ENCODE measurements at places on chromosomes 12 and 14.

DNA sequence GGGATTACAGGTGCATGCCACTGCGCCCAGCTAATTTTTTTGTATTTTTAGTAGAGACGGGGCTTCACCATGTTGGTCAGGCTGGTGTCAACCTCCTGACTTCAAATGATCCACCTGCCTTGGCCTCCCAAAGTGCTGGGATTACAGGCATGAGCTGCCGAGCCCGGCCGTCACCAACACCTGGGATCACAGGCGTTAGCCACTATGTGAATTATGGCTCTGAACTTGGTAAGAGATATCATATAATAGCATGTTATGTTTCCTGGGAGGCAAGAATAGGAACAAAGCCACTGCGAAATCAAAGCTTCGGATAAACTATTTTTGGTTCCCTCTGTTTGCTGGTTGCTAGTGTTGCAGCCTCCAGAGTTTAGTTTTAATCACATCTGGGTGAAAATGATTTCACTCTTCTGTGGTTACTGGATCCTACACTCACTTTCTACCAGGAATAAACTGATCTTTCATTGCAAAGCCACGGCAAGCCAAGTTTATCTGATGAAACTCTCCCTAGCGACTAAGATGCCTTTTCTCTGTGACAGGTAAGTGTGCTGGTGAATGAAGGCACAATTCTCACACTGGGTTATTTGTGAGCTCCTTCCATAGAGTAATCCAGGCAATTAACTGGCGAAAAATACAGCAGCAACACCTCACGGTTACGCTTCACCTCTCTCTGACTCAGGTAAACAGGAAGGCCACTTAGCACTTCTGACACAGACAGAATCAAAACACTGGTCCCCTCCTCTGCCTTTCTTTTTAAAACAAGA, 16.7 kb downstream of the SNRNP35 start:
- no peak for DNase-seq

- no peak for DNase-seq
Measured at GRCh38 chr14:90179357-90179756, 77.0 kb upstream of the PSMC1 start.

DNA sequence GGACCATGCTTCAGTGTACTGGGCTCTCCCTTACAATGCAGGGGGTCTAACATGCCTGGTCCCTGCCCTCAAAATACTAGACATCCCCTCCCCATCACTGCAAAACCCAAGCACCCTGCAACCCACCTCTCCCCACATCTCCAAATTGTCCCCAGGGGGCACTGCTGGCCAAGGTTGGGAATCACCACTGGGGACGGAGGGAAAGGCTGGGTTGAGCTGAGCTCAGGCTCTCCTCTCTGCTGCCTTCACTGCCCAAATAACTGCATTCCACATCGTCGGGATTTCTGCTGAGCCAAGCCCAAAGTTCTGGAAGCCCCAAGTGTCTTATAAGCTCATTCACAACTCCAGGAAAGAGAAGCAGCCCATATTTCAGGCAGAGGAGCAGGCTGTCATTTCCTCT, 69.6 kb downstream of the NT5DC3 start:
- no peak for DNase-seq

- no peak for DNase-seq
Measured at GRCh38 chr14:24312736-24313507, 1.6 kb downstream of the LTB4R start.

- peak; percentile 78 for DNase-seq
Measured at GRCh38 chr12:6965026-6965661, 5.3 kb downstream of the PHB2 start.

DNA sequence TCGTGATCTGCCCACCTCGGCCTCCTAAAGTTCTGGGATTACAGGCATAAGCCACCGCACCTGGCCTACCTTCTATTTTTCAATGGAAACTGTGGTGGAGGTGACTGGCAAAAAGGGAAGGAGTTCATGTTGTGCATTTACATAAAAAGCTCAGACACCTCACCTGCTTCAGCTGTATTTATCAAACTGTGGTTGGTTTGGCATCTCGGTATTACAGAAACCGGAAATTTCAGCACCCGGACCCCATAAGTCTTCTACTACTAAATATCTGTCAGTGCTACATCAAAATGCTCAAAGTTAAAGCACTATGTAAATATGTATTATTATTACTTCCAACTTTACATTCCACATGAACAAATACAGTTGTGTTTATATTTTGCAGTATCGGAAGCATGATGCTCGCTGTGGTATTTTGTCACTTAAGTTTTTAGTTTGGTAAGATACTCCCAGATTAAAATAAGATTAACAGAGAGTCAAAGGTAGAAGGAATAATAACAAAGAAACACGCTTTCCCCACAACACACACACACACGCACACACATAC, 95.4 kb downstream of the ITPR2 start:
- DNase-seq = no peak

GRCh38 chr12:20374795-20375194, 6.5 kb downstream of the PDE3A start:
- DNase-seq = no peak

DNA sequence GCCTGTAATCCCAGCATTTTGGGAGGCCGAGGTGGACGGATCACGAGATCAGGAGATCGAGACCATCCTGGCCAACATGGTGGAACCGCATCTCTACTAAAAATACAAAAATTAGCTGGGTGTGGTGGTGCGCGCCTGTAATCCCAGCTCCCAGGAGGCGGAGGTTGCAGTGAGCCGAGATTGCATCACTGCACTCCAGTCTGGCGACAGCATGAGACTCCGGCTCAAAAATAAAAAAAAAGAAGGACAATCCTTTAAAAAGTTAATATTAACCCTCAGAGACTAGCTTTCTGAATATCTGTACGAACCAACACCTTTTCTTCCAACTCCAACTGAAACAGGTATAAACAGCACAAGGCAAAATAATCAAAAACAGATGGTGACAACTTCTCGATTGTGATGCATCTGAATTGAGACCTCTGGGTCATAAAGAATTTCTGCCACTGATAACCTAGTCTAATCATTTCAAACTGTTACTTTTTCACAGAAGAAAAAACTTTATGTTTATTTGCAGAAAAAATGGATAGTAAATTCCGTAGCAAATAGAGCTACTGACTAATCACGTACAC, 27.8 kb downstream of the CLIP1 start:
- no peak for DNase-seq

DNA sequence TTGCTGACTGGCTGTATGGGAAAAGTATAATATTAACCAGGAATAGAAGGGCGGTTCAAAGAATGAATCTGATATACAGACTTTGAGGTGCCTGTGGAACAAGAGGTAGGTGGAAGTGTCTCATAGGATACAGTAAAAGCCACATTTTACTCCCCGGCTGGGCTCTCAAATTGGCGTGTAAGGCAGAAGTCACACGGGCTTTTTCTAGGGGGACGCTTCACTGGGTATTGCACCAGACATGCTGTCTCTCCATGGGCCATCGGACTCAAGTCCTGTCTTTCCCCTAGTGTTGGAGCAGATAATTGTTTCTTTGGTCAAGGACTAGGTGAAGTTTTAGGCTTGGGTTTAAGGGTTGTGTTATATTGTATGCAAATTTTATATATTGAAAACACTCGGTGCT, 9.1 kb downstream of the TMCC3 start:
- DNase-seq = no peak

GRCh38 chr14:75609606-75610475, 31.4 kb downstream of the FLVCR2 start:
- DNase-seq = no peak

DNA sequence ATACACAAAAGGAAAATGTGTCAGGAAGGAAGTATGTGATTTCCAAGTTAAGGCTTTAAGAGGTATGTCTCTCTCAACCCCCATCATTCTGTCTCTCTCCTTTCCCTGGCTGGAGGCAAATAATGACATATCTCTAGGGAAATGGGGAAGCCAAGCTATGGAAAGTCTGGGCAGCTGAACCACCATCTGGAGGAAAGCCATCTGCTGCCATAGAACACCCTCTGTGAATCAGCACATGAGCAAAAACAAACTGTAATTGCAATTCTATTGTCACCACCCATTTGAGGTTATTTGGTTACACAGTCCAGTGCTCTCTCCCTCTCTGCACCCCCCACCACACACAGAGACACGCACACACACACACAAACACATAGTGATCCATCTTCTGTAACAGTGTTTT, 766.2 kb downstream of the FLRT2 start:
- DNase-seq = no peak

- no peak for DNase-seq
Measured at GRCh38 chr12:62882696-62883095, 52.3 kb downstream of the PPM1H start.

- DNase-seq = no peak
Measured at GRCh38 chr12:109916045-109916444, 16.0 kb downstream of the TCHP start.

DNA sequence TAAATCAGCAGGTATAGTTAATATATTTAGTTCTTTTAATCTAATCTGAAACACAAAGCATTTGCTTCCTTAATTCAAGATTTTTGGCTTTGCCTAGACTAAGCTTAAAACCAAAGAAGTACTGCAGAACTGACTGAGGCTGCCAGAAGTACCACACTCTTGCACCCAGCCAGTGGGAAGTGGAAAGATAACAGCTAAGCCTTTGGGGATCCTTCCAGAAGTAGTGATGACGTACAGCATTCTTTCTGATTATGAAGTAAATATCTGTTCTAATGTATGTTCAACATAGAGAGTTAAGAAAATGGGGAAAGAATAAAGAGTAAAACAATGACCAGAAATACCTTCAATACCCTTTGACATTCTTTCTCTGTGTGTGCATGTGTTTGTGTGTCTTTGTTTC, 19.3 kb downstream of the NTF3 start:
- no peak for DNase-seq

DNA sequence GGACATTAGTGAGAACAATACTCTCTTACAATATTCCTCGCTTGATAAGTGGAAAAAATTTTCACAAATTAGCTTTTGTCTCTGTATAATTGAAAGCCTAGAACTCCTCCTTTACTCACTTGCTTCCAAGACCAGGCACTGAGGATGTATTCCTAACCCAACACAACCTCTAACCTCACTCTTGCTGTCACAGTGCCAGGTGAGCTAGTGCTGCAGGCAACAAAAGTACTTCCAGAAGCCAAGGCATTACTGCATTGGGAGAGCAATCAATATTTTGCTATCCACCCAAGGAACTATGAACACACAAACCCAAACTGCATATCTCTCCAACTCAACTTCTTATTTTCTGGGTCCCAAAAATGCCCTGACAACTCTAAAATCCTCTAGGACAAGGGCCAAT, 1081.0 kb downstream of the VRK1 start:
- DNase-seq = no peak

- no peak for DNase-seq
Measured at GRCh38 chr12:75471902-75472890, 8.4 kb upstream of the GLIPR1 start.

DNA sequence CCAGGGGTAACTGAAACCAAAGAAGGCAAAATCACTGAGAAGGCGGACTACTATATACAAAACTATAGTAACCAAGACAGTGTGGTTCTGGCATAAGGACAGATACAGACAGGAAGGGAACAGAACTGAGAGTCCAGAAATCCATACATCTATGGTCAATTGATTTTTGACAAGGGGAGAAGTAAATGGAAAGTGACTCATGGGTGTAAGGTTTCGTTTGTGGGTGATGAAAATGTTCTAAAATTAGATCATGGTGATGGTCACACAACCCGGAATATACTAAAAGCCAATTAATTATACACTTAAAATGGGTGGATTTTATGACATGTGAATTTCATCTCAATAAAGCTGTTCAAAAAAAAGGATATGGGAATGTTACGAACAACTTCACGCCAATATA, 18.7 kb downstream of the ANGEL1 start:
- no peak for DNase-seq

DNA sequence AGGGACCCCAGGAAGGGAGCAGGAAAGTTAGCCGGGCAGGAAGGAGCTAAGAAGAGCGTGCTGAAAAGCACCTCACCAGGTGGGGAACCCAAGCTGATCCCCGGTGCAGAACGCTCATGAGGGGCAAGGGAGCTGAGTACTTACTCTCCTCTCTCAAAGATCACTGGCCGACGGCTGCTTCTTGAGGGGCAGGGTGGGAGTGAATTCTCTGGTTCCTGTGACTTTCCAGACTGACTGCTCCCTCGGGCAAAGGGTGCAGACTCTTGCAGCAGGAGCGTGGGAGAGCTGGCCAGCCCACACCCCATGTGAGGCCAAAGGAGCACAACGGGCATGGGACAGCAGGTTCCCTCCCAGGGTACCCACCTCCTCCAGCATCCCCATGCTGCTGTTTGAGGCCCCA, 44.9 kb upstream of the DIO3 start:
- DNase-seq = no peak

DNA sequence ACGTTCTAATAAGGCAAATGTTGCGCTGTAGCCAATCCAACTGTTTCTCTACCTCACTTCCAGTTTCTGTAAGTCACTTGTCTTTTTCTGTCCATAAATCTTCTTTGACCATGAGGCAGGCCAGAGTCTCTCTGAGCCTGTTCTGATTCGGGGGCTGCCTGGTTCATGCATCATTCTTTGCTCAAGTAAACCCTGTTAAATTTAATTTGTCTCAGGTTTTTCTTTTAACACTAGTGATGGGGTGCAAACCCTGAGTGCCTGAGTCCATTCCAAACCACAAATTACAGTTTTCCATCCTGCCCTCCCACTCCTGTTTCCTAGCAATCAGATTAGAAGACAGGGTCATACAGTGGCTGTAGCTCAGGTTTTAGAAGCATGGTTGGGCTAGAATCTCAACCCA, 41.9 kb downstream of the VWF start:
- no peak for DNase-seq

GRCh38 chr14:78278464-78279250, 108.5 kb downstream of the NRXN3 start:
- no peak for DNase-seq

- no peak for DNase-seq
Measured at GRCh38 chr14:95733212-95733611, 19.3 kb upstream of the TCL1A start.

DNA sequence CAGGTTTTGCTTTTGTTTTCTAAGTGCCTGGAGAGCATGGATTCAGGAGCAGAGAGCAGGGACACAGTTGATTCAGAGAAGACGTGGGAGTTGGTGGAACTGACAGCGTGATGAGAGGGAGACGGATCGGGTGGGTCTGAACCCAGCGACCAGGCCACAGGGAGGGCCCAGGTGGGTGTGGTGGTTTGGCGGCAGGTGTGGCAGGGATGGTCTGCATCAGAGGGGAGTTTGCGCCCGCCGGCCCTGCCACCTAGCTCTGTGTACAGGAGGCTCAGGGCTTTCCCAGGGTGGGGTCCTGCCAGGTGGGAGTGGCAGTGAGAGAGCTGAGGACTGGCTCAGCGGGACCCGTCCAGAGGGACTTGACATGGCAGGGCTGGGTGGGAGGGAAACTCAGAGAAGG, 33.3 kb upstream of the DIO3 start:
- no peak for DNase-seq

- no peak for DNase-seq
Measured at GRCh38 chr12:48796976-48797375, 8.1 kb upstream of the ADCY6 start.

- DNase-seq = no peak
Measured at GRCh38 chr12:88833641-88834116, 253.4 kb upstream of the KITLG start.

All from effector memory CD4-positive, alpha-beta T cell (primary cell).